ENCODE measurements at places on chromosomes 7 and 10.

DNA sequence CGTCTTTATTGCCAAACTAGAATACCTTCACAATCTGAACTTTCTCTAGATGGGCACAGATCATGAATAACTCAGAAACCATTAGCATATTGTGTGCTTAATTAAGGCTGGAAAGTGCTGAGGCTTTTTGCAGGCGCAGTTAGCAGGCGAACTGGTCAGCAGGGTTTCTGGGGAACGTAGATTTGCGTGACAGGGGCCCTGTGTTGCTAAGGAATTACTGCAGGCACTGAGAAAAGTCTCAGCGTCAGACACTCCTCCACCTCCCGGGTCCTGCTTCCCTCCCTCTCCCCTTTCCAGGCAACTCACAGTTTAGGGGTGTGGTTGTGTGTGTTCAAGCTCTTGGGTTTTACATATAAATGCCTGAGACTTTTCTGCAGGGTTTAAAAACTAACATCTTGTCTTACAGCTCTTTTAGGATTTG is 2.2 kb downstream of the MAP3K8 start:
- no peak for DNase-seq

- peak; percentile 27 for DNase-seq
Observed at GRCh38 chr10:44853148-44853734, 57.9 kb upstream of the TMEM72 start.

GRCh38 chr10:133384071-133384470 is 5.0 kb downstream of the PAOX start:
- DNase-seq, result no peak

- DNase-seq, result no peak
Observed at GRCh38 chr7:28135315-28135714, 45.3 kb downstream of the JAZF1 start.

- no peak for DNase-seq
Observed at GRCh38 chr10:124708246-124708779, 35.9 kb downstream of the FAM53B start.
